ENCODE measurements at places on chromosomes 3 and 15.
A peak's percentile ranks its signal among the peaks of the same experiment; 100 is the strongest.

DNA sequence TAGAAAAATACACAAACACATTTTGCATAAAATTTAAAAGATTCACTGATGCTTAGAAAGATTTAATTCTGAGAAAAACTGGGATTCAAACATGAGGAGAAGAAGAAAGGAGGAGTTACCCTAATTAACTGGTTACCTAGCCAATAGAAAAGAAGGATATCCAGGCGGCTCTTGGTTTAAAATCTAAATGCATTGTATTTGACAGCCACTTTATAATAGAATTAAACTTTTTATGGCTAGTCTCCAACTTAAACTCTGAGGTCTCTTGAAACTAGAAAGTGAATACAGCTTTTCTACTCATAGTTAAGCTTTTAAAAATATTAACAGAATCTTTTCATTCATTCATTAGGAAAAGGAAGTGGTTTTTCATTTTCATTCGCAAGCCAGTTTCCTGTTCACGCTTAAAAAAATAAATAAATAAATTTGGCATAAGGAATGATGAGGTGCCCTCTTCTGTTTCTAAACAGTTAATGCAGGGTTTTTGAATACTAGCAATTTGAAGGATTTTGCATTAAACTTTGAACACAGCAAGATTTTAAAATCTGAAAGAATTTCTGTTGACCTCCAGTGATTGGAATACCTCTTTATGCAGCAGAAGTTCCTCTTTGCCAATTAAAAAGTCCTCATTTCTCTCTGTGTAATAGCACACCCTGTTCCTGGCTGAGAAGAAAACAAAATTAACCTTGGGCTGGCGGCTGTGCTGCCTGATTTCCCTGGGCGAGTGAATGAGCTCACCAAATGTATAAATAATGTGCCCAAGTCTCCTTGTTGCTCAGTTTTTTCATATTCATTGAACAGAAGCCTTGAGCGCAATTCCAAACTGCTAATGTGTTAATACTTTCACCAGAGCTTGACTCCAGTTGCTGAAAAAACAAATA is 105.1 kb downstream of the ZMAT3 start:
- DNase-seq, result peak; percentile 14

GRCh38 chr15:78263351-78263781 is 996 bp upstream of the DNAJA4 start:
- no peak for DNase-seq

DNA sequence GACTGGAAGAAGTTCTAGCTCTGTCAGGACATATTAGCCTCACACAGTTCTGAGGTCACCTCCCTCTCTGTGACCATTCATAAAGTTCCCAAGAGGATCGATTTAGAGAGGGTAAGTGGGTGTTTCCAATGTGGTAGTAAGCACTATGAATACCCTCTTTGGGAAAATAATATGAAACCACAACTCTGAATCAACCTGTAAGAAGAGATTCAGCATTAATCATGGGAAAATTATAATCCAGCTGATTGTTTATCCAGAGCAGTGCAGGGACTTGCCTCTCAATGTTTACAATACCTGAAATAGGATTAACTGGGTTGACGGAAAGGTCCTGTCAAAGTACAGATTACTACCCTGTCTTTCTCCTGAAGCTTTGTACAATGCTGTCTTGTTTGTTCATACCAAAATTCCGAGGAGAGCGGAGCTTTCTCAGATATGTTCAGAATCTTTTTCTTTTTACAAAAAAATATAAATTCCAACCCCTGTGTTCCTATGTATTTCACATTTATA is 302.9 kb upstream of the DPPA4 start:
- no peak for DNase-seq

GRCh38 chr15:70430069-70430468 is 332.4 kb upstream of the TLE3 start:
- no peak for DNase-seq

GRCh38 chr15:36601497-36601932 is 22.1 kb downstream of the CDIN1 start:
- peak; percentile 70 for DNase-seq

DNA sequence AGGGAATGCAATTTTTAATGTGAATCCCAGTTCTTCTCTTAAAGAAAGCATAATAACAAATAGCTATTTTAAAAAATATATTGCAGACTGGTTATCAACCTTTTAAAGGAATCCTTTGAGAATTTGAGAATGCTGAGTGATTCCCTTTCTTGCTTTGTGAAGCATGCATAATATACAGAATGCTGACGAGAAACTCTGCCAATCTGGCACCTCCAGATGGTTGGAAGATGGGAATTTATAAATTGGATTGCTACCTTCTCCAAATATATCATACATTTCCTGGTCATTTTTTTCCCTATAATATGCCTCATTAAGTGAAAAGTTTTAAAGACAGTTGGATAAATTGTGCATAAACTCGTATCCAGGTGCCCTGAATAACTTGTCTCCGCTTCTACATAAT is 333.9 kb upstream of the ARPP21 start:
- DNase-seq, result no peak

- DNase-seq, result peak; percentile 51
These were observed 1.1 kb downstream of the EAF1 start for GRCh38 chr3:15428539-15428938.

GRCh38 chr15:41927536-41927935 is 33.7 kb upstream of the SPTBN5 start:
- DNase-seq, result no peak

GRCh38 chr3:45687828-45688193 is 1.4 kb upstream of the SACM1L start:
- no peak for DNase-seq

- DNase-seq, result peak; percentile 80
These were observed 42.0 kb upstream of the ATP10A start for GRCh38 chr15:25905140-25905539.

GRCh38 chr3:99875581-99875928 is 57.9 kb downstream of the CMSS1 start:
- no peak for DNase-seq

- no peak for DNase-seq
These were observed 134.8 kb downstream of the CHDH start for GRCh38 chr3:53711387-53711786.

GRCh38 chr3:146469150-146470017 is at the start of gene PLSCR2:
TSS of gene PLSCR2 (minus strand) at chr3:146469561. CDS start at chr3:146459904, 9,657 bp downstream.
- peak; percentile 24 for DNase-seq

DNA sequence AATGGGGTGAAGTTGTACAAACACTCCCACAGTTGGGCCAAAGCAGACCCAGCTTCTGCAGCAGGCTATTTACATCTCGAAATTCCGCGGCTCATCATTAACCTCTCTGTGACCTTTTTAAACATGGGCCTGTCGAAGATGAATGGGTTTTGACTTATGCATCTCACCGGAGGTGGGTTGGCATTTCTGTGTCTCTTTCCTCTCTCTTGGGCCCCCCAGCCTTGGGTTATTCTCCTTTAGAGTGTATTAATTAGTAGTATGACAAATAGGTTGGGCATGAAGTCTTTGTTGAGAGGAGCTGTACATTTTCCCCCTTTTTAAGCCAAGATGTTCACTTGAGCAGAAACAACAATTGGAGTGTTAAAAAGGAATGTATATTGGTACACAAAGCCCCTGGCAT is 9.8 kb downstream of the SMAD6 start:
- DNase-seq, result no peak

Data from AG08396 (cell line).